ENCODE measurements at places on chromosomes 1 and 21. TPM values are rescaled to one million over a fixed set of nuclear protein-coding genes. Genes with fewer than 3 reads are reported as not detected.
A peak's percentile ranks its signal among the peaks of the same experiment; 100 is the strongest.

DNA sequence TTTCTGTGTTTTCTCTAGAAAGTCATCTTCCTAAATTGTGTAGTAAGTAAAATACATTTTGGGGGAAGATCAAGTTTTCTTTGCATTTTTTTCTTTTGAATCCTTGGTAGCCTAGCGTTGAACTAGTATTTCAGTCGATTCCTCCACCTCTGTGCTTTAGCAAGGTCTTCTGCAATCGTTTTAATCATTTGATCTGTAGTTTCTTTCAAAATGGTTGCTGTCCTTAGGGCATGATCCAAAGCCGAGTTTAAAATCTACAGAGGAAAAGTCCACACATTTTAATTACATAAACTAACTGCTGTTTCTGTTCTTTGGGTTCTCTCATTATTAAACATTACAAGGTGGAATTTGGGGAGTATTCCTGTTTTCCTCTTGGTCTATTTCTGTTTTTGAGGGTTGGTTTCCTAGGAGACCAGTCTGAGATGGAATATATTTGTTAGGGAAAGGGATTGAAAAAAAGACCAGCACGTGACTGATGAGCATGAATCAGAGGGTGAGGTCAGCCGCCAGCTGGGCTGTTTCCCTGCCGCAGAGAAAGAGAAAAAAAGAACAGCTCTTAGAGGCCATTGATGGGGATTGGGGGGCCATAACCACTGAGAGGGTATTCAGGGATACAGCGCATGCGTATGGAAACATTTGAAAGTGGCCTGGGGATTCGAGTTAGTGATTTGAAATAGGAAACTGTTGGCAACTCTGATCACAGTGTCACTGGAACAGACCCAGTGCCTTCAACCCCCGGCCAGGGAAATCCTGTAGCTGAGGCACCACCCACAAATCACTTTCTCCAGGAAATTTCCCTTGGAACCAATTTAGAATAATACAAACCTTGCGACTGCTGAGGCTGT lies 40.6 kb downstream of the AKNAD1 start:
- peak; percentile 96 for DNase-seq

- DNase-seq: peak; percentile 58
Observed at GRCh38 chr1:203536980-203537455, 43.1 kb downstream of the OPTC start.

- DNase-seq: peak; percentile 97
Observed at GRCh38 chr1:17232759-17233661, 15.9 kb upstream of the PADI3 start.

- no peak for DNase-seq
Observed at GRCh38 chr1:234603221-234604204, 6.5 kb downstream of the IRF2BP2 start.

DNA sequence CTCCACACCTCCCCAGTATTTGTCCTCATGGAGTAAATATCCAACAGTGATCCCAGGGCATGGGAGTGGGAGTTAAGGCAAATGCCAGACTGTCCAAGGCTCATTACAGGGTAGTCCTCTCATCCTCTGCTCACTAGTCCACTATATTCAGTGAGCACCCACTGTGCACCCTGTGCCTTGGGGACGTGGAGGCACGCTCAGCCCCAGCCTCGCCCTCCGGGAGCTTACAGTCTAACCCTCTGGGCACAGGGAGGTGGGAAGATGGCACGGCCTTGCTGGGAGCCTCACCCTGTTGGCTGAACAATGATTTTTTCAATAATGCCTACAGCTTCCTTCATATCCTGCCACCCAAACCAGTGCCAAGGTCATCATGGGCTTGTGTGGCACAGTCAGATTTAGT lies 2.8 kb downstream of the HES2 start:
- DNase-seq: no peak

DNA sequence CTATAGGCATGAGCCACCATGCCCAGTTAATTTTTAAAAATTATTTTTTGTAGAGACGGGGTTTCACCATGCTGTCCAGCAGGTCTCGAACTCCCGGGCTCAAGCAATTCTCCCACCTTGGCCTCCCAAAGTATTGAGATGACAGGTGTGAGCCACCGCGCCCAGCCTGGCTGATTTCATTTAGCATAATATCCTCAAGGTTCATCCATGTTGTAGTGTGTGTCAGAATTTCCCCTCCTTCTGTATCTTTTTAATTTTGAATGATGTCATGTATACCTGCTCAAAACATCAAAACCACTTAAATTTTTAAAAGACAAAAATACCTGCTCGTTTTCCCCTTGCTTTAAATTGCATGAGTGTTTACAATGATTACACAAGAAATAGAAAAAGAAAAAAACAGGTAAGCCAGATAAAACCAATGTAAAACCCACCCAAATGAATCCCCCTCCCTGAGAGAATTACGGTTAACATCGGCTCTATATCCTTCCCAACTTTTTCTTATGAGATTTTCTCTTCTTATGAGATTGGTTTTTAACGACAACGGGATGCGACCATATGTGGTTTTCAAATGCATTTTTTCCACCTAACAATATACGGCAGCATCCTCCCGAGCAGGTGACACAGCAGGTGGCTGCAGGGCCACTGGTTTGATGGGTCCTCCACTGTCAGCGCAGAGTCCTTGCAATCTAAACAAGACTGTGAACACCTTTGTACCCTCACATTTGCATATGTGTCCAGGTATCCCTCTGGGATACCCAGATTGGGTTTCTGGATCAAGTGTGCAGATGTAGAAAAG lies 22.1 kb downstream of the IFFO2 start:
- no peak for DNase-seq

DNA sequence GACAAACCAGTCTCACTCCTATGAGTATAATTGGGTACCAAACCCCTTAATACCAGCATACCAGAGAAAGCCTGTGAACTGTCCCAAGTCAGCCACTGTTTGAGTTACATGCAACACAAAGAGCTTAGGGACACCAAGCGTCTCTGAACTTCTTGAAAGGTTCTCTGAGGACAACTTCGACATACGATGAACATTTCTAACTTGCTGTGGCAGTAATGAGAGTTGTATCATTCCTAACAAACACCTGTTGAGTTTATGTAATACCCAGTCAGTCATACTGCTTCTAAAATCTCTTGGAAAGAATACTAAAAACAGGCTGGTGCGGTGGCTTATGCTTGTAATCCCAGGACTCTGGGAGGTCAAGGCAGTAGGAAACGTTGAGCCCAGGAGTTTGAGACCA lies 18.4 kb downstream of the CCT8 start:
- no peak for DNase-seq

DNA sequence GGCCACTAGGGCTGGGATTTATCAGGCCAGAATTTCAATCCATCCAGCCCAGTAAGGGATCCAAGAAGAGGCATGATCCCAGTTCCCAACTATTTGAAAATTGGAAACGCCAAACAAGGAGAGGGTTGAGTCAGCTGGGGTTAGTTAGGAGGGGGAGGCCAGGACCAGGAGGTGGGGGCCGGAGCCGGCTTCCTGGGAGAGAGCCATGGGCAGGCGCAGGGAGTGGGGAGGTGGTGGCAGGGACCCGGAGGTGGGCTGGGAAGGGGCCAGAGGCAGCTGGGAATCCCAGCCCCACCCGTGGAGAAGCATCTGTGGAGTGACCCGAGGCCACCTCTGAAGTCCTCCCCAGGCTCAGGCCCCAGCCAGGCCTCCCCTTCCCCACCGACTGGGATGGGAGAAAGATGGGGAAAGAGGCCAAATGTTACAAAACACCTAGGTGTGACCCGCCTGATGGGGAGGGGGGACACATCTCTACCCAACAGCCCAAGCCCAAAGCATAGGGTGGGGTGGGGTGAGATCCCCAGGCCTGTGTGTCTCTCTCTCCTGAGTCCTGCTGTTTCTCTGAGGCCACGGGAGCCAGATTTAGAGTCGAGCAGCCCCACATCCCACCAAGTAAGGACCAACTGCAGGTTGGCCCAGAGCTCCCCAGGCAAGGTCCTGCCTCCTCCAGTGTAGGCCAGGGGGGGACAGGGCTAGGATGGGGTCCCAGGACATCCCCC lies 10.1 kb downstream of the HSPG2 start:
- DNase-seq: no peak

DNA sequence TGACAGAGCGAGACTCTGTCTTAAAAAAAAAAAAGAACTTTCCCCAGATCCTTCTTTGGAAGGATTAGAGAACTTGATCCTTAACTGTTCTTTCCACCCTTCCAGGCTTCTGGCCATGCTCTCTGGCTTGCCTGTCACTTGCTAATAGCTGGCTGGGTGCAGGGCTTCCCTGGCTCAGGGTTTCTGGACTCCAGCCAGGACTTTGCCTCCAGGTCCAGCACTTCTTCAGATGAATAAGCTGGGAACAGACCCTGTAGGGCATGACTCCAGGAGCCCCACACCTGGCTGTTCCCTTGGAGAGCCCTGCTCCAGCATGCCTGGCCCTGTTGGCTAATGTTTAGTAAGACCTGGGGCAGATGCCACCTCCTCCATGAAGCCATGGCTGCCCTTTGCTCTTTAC lies 3.3 kb upstream of the NT5C1A start:
- DNase-seq: peak; percentile 20

GRCh38 chr1:46605232-46605631 lies 1.2 kb upstream of the MKNK1 start:
- no peak for DNase-seq

- peak; percentile 76 for DNase-seq
Observed at GRCh38 chr1:157090196-157090647, 9.4 kb downstream of the ETV3L start.

DNA sequence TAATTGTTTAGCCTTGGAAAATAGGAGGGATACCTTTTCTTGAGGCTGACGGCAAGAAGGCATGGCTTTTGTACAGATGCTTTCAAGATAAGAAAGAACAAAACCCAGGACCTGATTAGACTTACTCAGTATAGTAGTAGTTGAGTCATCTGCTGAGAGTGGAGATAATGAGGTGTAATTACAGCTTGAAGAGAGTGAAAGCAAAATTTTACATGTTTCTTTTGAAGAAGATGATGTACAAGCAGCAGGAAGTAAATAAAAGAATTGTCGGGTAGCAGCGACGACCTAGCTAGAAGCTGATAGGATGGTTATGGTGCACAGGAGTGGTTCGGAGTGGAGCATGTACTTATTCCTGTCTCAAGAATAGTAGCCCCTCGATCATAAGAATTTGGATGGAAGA lies 6.6 kb downstream of the ANGPTL1 start:
- DNase-seq: no peak

DNA sequence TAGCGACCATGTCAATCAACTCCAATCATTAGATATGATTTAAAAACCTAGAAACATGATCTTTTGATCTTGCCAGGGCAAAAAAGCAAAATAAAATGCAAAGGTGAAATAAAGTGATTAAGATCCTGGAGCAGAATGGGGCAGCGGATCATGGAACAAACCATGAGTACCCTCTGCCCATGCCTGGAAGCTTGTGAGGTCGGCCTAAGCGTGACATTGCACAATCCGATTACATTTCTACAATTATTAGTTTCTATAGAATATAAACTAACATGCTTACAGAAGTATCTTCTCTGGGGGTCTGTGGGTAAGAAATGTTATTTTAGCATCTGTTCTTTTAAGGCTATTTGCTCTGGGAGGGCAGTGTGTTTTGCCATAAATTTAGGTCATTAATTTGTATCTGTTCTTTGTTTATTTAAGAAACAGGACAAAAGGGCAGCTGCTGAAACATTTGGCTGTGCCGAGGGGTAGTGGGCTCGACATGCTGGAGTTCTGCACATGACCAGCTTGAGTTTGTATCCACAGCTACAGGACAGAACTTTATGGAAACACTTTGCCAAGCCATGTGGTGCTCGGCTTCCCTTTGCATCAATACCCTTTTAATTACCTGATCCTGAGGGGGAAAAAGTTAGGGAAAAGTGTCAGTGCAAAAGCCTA lies 55.9 kb downstream of the ZBTB18 start:
- DNase-seq: no peak

Gene ASTN1
- not detected for total RNA-seq

Gene ADORA1
- total RNA-seq: 15.0 TPM

Gene DMRTB1
- not detected for total RNA-seq

Gene GJA8
- total RNA-seq: 0.12 TPM

Gene CDA
- 23.9 TPM for total RNA-seq

Gene CYP4A11
- not detected for total RNA-seq

All from RPMI7951 (cell line).